Psoas muscle (tissue), 8 donors: ENCODE measurements at places on chromosomes 2 and 18.

GRCh38 chr18:69948919-69949537 lies 1.4 kb upstream of the CD226 start:
- no peak overlapping the region for H3K4me3 ChIP-seq
- H3K27ac ChIP-seq: no peak overlapping the region
- no peaks in the 10 kb centered on the region for H3K36me3 ChIP-seq
- H3K27me3 ChIP-seq: no peaks in the 10 kb centered on the region

DNA sequence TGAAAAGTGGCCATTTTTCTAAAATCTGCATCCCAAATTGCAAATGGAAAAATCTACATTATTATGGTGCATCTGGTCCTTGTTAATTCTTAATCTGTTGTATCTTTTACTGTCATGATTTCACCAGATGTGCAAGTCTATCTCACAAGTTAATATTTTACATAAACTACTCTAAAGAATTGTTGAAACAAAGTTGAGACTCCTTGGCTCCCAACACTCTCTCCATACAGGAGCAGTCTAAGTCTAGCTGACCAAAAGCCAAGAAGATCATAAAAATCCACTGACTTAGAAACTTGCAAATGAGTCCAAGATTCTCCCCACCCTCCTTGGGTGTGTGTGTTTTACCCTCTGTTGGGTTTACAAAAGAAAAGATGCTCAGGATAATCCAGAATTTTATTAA lies 85.1 kb downstream of the NCKAP5 start:
- no peaks in the 10 kb centered on the region for H3K4me1 ChIP-seq
- H3K27me3 ChIP-seq: no peaks in the 10 kb centered on the region
- no peaks in the 10 kb centered on the region for H3K36me3 ChIP-seq
- no peak for DNase-seq
- H3K27ac ChIP-seq: no peak overlapping the region

- no peaks in the 10 kb centered on the region for H3K27me3 ChIP-seq
- no peak overlapping the region for H3K27ac ChIP-seq
- no peaks in the 10 kb centered on the region for H3K4me1 ChIP-seq
- H3K36me3 ChIP-seq: no peaks in the 10 kb centered on the region
- no peak for DNase-seq
These were observed 111.8 kb downstream of the ERBB4 start for GRCh38 chr2:212426637-212427412.

- no peak overlapping the region for H3K4me3 ChIP-seq
- no peaks in the 10 kb centered on the region for H3K27me3 ChIP-seq
- peaks cover 28% of the 10 kb centered on the region for H3K4me1 ChIP-seq
These were observed 102.9 kb upstream of the MSH2 start for GRCh38 chr2:47300081-47300480.

DNA sequence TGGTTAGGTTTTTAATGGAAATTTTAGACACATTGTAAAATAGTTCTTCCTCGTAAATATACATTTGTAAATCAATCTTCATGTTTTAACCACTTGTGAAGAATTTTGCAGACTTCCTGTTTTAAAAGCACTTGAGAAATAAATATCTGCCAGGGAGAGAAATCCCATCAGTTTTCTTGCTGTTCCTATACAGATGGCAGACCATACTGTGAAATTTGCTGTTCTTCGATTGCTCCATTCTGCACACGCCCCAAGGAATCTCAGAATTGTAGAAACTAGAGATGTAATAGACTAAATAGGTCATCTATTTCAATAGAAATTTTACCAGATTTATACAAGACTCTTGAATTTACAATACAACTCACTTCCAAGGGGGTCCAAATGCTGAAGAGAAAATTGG lies 75.8 kb upstream of the PIK3C3 start:
- no peaks in the 10 kb centered on the region for H3K36me3 ChIP-seq
- H3K4me1 ChIP-seq: no peaks in the 10 kb centered on the region

DNA sequence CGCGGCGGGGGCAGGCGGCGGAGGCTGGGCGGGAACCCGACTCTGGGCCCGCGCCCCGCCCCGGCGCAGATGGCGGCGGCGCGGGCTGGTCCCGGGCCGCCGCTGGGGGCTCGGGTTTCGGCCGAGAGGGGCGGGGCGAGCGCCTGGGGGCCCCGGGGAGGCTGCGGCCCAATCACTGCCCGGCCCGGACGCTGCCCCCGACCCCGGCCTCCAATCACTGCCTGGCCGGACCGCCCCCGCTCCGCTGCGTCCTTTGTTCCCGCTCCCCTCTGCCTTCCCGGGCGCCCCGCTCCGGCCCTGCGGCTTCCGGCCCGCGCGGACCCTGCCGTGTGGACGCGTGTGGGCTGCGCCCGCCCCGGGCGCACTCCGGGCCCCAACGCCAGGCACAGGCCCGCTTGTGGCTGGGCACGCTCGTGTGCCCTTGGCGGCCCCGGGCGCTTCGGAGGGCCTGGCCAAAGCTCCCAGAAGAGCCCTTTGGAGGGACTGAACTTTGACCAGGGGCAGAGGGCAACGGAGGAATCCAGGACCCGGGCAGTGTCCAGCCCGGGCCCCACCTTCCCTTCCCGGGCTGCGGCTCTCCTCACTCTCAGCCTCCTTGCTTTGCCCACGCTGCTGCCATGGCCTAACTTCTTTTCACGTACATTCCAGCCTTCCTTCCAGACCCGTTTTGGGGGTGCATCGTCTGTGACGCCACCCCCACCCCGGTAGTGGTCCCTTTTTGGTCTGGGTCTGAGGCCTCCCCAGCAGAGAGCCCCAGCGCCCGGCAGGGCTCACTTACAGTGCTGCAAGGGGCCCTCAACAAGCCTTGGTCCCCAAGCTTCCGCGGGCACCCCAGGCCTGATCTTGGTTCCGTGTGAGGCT lies 27.1 kb upstream of the PTMA start:
- H3K27ac ChIP-seq: peak overlapping the region; percentile 92
- no peaks in the 10 kb centered on the region for H3K27me3 ChIP-seq
- H3K4me3 ChIP-seq: peak overlapping the region; percentile 78
- peak; percentile 92 for DNase-seq
- peaks cover 5% of the 10 kb centered on the region for H3K4me1 ChIP-seq
